ENCODE measurements at places on chromosomes 7 and 10. TPM values are rescaled to one million over a fixed set of nuclear protein-coding genes. Genes with fewer than 3 reads are reported as not detected.

TRIM50 gene
- not detected for total RNA-seq

NUTM2B gene
- total RNA-seq = 0.84 TPM

SPDYE9 gene
- not detected for total RNA-seq

CUL2 gene
- total RNA-seq = 17.3 TPM

SPACDR gene
- 1.0 TPM for total RNA-seq

HOXA6 gene
- 0.70 TPM for total RNA-seq

MUC12 gene
- 0.54 TPM for total RNA-seq

POMZP3 gene
- total RNA-seq = 5.1 TPM

GLI3 gene
- total RNA-seq = 4.9 TPM

CTTNBP2 gene
- total RNA-seq = 4.8 TPM

SDK1 gene
- 5.1 TPM for total RNA-seq

DKK1 gene
- total RNA-seq = 31.2 TPM

SEMA3A gene
- 54.7 TPM for total RNA-seq

CUBN gene
- 0.14 TPM for total RNA-seq

LIPN gene
- total RNA-seq = not detected

GIMAP5 gene
- 1.2 TPM for total RNA-seq

LHFPL3 gene
- total RNA-seq = 0.43 TPM
